ENCODE measurements at places on chromosomes 4 and X. TPM values are rescaled to one million over a fixed set of nuclear protein-coding genes. Genes with fewer than 3 reads are reported as not detected.

DNA sequence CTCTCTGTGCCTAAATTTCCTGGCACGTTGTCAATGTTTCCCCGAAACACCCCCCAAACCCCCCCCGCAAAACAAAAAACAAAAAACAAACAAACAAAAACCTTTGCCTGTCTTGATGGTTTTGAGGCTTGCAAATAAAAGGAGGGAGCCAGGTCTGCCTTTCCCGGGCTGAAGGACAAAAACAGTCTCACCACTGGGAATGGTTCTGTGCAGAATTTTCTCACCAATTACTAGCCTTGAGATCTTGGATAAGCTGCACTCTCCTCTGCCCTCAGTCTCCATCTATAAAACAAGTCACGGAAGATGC is 15.5 kb downstream of the NKX3-2 start:
- no peak overlapping the region for H3K4me3 ChIP-seq
- H3K27me3 ChIP-seq, result peaks cover 90% of the 10 kb centered on the region
- no peaks in the 10 kb centered on the region for H3K36me3 ChIP-seq
- DNase-seq, result no peak
- H3K27ac ChIP-seq, result no peak overlapping the region

- no peaks in the 10 kb centered on the region for H3K27me3 ChIP-seq
- DNase-seq, result no peak
- no peaks in the 10 kb centered on the region for H3K36me3 ChIP-seq
- no peak overlapping the region for H3K4me3 ChIP-seq
- H3K4me1 ChIP-seq, result no peaks in the 10 kb centered on the region
Observed at GRCh38 chrX:149512225-149512885, 7.2 kb upstream of the IDS start.

DNA sequence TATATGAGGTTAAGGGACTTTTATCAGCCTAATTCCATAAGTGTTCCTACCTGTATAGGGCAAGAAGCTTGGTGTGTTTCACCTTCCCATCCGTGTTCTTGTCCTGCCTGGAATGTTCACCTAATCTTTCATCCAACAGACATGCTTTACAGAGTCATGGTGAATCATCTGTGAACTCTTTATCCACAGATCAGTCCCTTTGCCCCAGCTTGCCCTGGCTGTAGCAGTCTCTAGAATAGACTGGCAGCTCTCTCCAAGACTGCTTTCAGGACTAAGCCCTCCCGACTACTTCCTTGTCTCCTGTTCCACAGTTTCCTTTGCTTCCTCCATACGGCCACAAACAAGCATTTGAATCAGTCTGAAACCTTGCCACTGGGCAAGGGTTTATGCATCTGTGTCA is 177.9 kb upstream of the IL15 start:
- H3K4me1 ChIP-seq, result no peaks in the 10 kb centered on the region
- no peak overlapping the region for H3K4me3 ChIP-seq
- no peaks in the 10 kb centered on the region for H3K36me3 ChIP-seq
- DNase-seq, result no peak
- H3K27ac ChIP-seq, result no peak overlapping the region

DNA sequence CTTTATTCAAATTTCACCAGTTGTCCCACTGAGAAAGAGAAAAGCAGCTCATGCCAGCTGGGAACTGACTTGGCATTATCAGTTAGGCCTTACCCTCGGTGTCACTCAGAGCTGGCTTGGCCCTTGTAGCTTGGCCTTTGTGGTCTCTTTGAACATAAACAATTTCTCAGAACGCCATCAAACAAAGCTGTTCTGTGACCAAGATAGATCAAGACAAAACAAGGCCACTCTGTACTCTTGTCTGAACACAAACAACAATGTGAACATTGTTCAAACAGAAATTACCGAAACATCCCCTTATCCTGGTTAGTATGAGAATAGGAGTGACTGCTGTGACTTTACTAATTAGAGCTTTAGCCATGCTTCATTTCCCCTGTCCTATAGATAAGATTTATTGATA is 57.2 kb downstream of the DIPK2B start:
- H3K4me3 ChIP-seq, result no peak overlapping the region
- H3K36me3 ChIP-seq, result no peaks in the 10 kb centered on the region
- no peak for DNase-seq
- H3K27ac ChIP-seq, result no peak overlapping the region
- H3K27me3 ChIP-seq, result no peaks in the 10 kb centered on the region
- no peaks in the 10 kb centered on the region for H3K4me1 ChIP-seq

DNA sequence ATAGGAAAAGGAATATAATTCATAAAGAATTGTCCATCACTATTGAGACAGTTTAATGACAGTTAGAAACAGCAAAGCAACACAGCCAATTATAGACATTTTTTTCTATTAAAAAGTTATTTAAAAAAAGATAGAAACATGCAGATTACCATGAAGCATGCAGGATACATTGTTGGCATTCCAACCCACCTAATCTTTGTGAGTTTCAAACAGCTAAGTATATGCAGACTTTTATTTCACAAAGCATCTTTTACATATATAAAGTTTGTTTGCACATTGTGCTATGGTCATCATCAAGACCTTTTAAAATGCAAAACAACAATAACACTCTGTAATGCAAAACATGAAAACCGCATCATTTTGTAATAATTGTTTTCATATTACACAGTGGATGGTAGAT is 125.9 kb upstream of the ETNPPL start:
- no peak overlapping the region for H3K4me3 ChIP-seq
- no peak overlapping the region for H3K27ac ChIP-seq
- H3K4me1 ChIP-seq, result no peaks in the 10 kb centered on the region
- H3K27me3 ChIP-seq, result no peaks in the 10 kb centered on the region
- no peaks in the 10 kb centered on the region for H3K36me3 ChIP-seq

- no peak overlapping the region for H3K4me3 ChIP-seq
- H3K36me3 ChIP-seq, result no peaks in the 10 kb centered on the region
- peaks cover 12% of the 10 kb centered on the region for H3K4me1 ChIP-seq
- no peak overlapping the region for H3K27ac ChIP-seq
- DNase-seq, result no peak
Observed at GRCh38 chr4:183541010-183541751, 36.3 kb downstream of the ING2 start.

DNA sequence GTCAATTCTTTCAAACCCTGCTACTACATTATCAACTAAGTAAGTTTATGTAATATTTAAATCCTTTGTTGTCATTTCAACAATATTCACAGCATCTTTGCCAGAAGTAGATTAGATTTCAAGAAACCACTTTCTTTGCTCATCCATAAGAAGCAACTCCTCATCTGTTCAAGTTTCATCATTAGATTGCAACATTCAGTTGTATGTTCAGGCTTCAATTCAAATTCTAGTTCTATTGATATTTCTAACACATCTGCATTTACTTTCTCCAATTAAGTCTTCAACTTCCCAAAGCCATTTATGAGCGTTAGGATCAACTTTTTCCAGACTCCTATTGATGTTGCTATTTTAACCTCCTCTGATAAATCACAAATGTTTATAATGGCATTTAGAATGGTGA is 66.1 kb downstream of the BMP3 start:
- H3K4me1 ChIP-seq, result no peaks in the 10 kb centered on the region
- H3K27ac ChIP-seq, result no peak overlapping the region
- H3K4me3 ChIP-seq, result no peak overlapping the region
- DNase-seq, result no peak

DNA sequence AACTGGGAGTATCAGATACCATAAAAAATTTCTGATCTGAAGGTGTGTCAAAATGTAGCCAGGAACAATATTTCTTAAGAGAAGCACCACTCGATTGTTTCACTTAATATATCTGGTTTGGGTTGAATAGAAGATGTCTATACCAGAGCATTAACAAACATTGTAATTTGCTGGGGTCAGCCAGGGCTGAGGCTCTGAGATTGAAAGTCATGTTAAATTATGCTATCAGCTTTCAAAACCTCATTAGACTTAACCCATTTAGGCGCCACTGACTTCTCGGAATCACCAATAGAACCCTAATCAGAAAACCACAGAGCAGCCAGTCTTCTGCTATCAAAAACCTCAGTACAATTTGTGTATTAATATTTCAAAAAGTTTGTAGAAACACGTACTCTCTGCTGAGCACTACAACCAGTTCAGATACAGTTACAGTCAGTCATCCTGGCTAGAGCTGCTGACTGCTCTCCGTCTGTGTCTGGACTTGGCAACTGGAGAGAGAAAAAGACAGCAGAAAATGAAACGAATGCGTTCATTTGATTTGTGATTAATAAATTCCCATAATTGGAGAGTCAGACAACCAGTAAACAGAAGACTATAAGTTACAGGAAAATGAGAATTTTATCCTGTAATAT is 848.6 kb upstream of the PABPC4L start:
- H3K4me1 ChIP-seq, result no peaks in the 10 kb centered on the region
- no peak overlapping the region for H3K4me3 ChIP-seq
- H3K27ac ChIP-seq, result no peak overlapping the region
- no peak for DNase-seq
- H3K27me3 ChIP-seq, result no peaks in the 10 kb centered on the region

DNA sequence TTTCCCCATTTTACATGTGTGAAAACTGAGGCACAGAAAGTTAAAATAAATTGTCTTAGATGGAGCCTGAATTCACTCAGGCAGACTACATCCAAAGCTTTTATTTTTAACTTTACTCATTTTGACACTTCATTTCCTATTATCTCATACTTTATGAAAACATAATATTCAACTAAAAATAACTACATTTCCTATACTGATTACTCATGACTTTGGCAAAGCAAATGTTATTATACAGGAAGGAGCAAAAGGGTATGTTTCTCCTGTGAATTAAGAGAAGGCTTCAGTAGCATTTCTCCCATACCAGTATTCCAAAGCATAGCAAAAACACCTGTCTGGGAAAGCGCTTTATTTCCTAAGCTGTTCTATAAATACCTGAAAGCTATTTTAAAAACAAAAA is 178.6 kb downstream of the ADAMTS3 start:
- no peak for DNase-seq
- no peak overlapping the region for H3K27ac ChIP-seq
- H3K4me3 ChIP-seq, result no peak overlapping the region
- H3K27me3 ChIP-seq, result no peaks in the 10 kb centered on the region

DNA sequence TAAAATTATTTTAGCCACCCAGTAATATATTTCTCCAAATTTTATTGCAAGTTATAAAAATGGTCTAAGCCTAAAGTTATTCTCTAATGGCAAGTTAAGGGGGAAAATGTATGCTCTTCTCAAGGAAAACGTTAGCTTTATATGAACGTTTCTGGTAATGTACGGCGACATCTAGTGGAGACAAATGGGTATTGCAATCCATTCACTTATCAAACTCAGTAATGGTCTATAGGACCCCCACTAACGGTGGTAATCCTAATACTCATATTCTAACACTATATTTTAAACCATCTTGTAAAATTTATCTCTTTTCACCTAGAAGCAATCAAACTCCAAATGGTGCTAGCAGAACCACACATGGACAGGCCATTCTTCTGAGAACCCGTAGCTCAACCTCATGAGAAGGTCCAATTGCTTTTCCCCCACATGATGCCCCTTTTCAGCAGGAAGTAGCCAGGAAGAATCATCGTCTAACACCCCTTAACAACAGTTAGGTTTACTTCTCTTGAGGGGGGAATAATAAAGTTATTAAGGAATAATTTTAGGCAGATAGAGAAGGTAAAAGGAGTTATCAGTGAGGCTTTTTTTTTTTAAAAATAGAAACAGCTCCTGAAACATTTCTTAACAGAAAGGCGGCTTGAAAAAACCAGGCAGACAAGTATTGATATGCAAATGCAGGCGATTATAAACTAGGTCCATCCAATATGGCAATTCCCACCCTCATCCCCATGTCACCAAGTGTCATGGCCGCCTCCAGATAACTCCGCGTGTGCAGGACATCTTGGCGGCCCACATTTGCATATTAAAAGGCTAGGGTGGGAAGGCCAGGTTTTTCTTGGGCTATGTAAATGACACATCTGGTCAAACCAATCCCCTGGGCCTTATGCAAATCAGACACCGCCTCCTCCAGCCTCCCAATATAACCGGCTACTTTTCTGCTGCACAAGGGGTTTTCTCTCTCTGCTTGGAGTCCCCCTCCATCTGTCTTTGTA is 35.0 kb downstream of the NUDT11 start:
- no peak for DNase-seq
- H3K27ac ChIP-seq, result no peak overlapping the region
- no peaks in the 10 kb centered on the region for H3K27me3 ChIP-seq
- no peaks in the 10 kb centered on the region for H3K36me3 ChIP-seq
- H3K4me1 ChIP-seq, result peaks cover 3% of the 10 kb centered on the region

DNA sequence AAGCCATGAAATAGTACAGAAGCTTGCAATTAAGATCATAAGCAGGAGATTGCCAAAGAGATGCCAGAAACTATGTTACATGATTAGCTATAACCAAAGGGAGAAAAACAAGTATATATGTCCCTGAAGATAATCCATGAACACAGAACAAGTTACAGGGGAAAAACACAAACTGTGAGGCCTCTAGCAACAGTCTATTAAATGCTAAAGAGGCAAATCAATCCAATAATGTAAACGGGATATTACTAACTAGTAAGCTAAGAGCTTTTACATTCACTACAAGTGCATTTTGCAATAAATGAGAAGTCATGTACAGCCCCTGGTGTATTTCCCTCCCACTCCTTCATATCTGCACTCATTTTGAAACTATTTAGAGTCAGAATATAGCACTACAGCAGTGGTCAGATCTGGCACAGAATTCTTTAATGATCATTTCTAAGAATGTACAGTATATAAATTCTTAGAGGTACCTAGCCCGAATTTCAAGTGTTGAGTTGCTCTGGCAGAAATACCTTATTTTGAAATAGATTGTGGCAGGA is 449.8 kb upstream of the SMIM31 start:
- no peak overlapping the region for H3K4me3 ChIP-seq
- no peaks in the 10 kb centered on the region for H3K36me3 ChIP-seq
- no peak for DNase-seq
- no peak overlapping the region for H3K27ac ChIP-seq
- no peaks in the 10 kb centered on the region for H3K27me3 ChIP-seq

DNA sequence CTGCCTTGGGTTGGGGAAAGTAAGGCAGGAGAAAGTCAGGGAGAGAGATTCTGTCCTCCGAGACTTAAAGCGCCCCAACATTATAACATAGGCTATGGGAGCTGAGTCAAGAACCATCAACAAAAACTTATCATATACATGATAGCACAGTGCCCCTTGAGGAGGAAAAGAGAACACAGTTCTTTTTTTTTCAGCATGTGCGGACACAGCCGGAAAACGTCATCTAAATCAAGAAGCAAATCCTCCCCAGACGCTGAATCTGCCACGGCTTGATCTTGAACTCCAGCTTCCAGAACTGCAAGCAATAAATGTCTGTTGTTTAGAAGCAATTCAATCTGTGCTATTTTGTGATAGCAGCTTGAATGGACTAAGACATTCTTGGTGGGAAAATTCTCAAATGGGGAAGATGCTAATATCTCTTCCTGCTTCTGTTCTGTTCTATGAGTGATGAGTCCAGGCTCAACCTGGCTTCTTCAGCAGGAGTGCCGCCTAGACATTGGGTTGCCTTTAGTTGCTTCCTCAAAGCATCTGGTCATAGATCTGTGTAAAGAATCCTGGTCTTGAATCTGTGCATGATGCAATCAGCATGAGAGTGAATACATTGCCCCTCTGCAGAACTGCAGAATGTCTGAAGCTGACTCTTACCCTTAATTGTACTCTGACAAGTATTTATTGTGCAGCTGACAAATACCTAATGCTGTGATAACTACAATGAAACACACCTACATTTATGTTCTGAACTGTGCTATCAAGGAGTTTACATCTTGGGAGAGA is 549.8 kb upstream of the PRKX start:
- H3K27ac ChIP-seq, result no peak overlapping the region
- H3K4me3 ChIP-seq, result no peak overlapping the region
- no peak for DNase-seq
- no peaks in the 10 kb centered on the region for H3K4me1 ChIP-seq

Gene DSPP
- total RNA-seq, result not detected

Gene FGF5
- total RNA-seq, result not detected

Gene RPS6KA3
- total RNA-seq, result 13.0 TPM

Gene TLR1
- not detected for total RNA-seq

Gene SMR3B
- not detected for total RNA-seq

Gene BOD1L1
- 39.3 TPM for total RNA-seq

Gene MAP7D2
- total RNA-seq, result 1.0 TPM

Gene ZNF718
- total RNA-seq, result 19.5 TPM

Data from H1 (cell line).